NCI-H187 treated with DMSO at 0.1 percent for 48 hours (cell line): ENCODE measurements at places on chromosomes 2 and 18.

DNA sequence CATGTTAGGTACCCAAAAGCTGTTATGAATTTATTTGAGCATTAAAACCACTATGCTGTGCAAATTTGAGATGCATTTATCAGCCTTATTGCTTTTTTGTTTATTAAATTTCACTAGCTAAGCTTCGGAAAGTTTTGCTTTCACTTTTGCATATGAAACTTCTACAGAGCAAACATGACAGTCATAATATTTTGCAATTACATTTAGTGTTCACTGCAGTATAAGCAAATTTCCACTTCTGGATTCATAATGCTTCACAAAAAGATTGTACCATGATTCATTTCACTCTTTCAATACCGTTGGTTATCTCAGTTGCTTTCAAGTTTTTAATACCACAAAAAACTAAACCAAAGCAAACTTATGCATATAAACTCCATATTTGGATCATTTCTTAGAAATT lies 228.7 kb upstream of the SLC8A1 start:
- DNase-seq, result no peak

DNA sequence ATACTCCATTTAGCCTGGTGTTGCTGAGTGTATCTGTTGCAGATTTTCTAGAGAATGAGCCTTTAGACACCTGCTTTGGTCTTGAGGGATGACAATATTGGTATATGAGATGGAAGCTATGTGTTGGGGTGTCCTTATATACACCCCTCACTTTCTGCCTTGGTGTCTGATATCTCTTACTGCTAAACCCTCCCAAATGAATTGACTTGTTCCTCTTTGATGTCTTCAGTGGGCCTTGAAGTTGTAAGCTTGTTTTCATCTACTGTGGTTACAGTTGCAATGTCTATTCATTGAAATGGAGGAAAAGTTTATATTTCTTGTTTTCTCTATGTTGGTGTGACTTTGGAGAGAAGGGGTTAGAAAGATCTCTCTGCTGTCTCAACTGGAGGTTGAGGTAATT lies 18.9 kb downstream of the RAB10 start:
- DNase-seq, result no peak

GRCh38 chr18:13541621-13542519 lies 184.5 kb downstream of the FAM210A start:
- DNase-seq, result no peak

DNA sequence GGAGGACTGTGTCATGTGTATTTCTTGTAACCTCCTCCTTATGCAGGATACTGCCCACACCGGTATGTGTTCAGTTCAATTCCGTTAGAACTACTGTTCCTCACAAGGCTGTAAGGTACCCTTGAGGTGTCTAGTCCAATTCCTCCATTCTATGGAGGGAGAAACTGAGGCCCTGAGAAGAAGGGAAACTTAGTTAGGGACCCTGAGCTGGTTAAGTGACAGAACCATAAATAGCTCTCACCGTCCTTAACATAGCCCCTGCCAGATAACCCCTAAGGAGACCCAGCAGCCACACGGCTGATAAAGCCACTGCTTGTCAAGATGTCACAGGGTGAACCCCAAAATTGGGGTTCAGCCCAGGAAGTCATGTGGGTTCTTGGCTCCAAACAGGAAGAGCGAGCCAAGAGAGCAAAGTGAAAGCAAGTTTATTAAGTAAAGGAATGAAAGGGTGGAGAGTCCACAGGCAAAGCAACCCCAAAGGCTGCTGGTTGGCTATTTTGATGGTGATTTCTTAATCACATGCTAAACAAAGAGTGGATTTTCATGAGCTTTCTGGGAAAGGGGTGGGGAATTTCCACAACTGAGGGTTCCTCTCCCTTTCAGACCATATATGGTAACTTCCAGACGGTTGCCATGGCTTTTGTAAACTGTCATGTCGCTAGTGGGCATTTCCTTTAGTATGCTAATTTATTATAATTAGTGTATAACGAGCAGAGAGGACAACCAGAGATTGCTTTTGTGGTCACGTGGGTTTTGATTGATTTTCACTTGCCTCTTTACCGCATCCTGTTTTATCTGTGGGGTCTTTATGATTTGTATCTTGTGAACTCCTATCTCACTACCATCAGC lies 83.4 kb upstream of the RTN4 start:
- no peak for DNase-seq

- no peak for DNase-seq
These were observed 85.6 kb downstream of the SS18 start for GRCh38 chr18:26004832-26005231.

DNA sequence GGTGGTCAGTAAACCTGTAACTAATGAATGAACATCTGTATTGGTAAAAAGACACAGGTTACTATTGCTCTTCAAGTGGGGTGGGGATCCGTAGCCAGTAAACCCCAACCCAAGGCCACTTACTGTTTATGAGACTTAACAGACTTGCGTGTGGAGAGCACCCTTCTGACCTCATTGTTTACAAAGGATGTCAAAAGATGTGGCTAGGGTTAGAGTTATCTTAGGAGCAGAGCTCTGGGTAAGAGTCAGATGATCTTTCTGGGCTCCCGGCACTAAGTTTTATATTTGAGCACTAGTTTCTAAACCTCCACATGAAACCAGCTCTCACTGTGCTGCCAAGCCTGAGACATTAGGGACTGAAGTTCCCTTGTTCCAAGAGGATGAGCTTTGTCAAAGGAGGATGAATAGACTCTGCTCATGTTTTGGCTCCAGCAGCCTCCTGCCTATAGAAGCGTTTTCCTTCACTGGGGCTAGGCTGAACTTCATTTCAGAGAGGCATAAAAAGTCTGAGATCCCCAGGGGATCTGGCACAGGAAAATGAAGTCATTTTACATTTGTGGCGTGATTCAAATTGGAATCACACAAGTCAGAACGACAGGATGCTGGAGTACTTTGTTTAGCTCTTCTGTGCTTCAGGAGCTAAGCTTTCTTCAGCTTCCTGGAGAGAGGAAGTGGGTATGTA lies 403.1 kb upstream of the TRIB2 start:
- DNase-seq, result no peak

DNA sequence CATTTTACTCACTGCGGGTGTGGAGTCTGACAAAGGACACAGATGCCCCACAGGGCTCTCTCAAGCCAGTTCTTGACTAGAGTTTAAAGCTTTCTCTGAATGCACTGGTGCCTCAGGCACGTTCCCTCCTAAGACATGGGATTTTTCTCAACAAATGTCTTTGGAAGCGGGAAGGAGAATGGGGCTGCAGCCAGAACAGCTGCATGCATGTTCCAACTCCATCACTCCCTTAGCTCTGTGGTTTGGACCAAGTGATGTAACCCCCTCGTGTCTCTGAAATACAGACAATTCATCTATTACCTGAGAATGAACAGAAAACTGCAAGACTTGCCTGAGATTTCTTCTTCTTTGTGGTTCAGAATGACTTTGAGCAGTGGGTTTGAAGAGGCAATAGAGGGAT lies 141.7 kb upstream of the SERPINE2 start:
- DNase-seq, result no peak

- DNase-seq, result no peak
These were observed 909 bp downstream of the TGFA start for GRCh38 chr2:70552501-70553333.

DNA sequence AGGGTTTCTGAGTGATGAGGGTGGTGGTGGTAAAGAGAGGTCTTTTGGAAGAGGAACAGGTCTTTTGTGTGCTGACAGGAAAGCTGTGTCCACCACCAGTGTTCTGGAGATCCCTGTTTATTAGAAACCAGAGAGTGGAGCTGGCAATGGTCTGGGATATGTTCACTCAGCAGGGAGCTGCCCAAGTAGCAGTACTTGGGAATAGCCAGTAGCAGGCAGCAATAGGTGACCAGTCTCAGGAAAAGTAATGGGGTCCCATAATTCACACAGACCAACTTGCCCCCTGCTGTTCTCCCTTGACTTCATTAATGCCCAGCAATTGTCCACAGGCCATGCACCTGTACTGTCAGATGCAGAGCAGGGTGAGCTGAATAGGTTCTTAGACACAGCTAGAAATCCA lies 1.8 kb downstream of the TSPYL6 start:
- no peak for DNase-seq

DNA sequence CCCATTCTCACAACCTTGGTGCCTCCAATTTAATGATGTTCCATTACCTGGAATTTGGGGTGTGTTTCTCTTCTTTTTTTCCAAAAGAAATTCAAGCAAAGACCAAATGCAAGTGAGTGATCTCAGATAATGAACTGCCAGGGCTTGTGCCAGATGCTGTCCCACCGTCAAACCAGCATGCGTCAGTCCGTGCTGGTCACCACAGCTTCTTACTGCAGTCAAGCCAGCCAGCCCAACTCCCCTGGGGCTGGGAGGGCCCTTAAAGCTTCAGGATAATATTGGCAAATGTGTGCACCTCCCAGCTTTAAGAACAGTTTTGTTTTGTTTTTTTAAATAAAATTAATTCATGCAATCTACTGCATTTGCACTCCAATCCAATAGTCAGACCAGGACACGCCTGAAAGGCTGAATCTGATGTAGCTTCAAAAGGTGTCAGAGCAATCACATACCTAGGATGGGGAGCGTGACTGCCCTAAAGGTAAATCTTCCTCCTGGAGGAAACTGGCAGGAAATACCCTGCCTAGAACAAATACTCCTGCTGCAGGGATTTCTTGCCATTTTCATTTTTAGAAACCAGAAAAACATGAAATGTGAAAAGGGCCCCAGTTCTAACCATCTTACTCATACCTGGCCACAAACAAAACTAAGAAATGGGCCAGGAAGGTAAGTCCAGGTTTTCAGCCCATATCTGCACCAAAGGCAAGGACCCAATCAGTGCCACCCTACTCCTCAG lies 26.8 kb upstream of the SP3 start:
- no peak for DNase-seq

DNA sequence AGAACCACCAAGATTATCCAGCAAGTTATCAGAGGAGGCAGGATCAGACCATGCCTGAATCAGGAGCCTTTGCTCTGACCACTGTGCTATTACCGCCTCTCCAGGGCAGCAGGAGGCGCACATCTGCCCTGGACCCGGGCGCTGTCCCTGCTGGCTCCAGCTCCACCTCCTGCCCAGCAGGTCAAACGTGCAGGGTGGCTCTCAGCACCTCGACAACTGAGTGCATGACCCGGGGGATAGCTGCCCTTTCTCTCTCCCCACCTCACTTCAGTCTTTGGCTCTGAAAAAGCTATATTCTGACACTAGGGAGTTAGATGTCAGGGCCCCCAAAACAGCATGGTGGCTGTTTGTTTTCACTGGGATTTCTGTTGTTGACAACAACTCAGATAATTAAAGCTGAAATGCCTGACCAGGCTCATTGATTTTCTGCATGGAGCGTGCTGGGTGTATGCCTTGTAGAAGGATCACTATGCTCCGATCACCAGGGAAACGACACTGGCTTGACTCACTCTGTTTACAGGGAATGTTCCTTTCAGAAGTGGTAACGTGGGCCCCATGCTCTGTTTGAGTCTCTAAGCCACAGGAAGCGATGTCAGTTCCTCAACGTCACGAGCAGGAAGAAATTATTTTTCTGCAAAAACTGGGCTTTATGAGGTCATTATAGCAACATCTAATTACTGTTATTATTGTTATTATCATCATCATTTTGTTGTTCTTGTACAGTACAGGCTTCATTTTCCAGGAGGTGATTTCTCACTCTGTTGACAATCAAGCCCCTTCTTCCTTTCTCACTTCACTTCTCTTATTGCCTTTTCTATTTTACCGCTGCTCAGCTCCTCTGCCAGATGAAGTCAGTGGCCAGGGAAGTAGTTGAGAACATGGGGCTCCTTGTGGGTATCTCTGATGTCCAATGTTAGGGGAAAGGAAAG lies 125.6 kb downstream of the PLB1 start:
- no peak for DNase-seq

GRCh38 chr2:105917226-105917625 lies 172.5 kb downstream of the NCK2 start:
- no peak for DNase-seq
